Lower lobe of right lung (tissue), 2 donors: ENCODE measurements at places on chromosomes 11 and 22. TPM values are rescaled to one million over a fixed set of nuclear protein-coding genes. Genes with fewer than 3 reads are reported as not detected.

DNA sequence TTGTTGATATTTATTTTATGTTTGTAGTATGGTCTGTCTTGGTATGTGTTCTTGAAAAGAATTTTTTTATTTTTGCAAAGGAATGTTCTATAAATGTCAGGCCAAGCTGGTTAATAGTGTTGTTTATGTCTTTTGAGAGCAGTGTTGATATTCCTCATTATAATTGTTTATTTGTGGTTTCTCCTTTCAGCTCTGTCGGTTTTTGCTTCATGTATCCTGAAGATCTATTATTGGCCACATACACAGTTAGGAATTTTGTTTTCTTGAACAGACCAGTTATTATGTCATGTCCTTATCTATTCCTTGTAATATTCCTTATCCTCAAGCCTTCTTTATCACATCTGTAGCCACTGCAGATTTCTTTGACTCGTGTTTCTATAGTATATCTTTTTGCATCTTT is 56.5 kb downstream of the PDHX start:
- no peak for DNase-seq
- H3K4me1 ChIP-seq, result no peaks in the 10 kb centered on the region
- H3K27me3 ChIP-seq, result no peaks in the 10 kb centered on the region

DNA sequence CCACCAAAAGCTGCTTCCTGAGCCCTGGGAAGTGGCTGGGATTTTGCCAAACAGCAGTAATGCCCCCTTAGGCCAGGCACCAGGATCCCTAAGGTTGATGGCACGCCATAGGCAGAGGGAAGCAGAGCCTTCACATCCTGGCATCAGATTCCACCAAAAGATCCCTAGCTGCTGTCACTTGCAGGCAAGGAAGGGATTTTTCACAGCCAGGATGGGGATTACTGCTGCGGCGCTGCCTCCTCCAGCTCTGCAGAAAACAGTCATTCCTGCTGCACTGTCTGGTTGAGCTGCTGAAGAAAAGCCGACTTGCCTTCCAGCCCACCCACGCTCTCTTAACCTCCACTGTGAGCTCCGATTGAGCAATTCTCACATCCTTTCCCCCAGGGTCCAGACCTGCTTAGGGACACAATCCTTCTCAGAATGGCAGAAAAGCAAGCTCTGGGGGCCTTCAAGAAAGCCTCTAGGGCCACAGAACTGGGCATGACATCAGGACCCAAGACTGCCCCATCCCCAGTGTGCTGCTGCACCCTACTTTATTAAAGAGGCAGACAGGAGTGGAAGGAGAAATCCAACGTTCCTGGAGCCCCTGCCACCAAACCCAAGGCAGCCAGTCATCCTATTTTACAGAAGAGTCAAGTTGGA is 19.9 kb downstream of the SYN3 start:
- no peaks in the 10 kb centered on the region for H3K36me3 ChIP-seq
- no peak for DNase-seq
- peaks cover 10% of the 10 kb centered on the region for H3K27me3 ChIP-seq
- no peak overlapping the region for H3K27ac ChIP-seq

GRCh38 chr11:76700177-76701100 is 29.9 kb upstream of the LRRC32 start:
- H3K27ac ChIP-seq, result no peak overlapping the region
- no peaks in the 10 kb centered on the region for H3K36me3 ChIP-seq
- DNase-seq, result no peak
- no peaks in the 10 kb centered on the region for H3K27me3 ChIP-seq
- no peaks in the 10 kb centered on the region for H3K4me1 ChIP-seq
- no peak overlapping the region for H3K4me3 ChIP-seq

TYR gene
- total RNA-seq, result not detected
